Osteoblast (primary cell): ENCODE measurements at places on chromosomes 2 and 18. TPM values are rescaled to one million over a fixed set of nuclear protein-coding genes. Genes with fewer than 3 reads are reported as not detected.
A peak's percentile ranks its signal among the peaks of the same experiment; 100 is the strongest.

- peaks cover 9% of the 10 kb centered on the region for H3K4me1 ChIP-seq
- no peaks in the 10 kb centered on the region for H3K36me3 ChIP-seq
- no peaks in the 10 kb centered on the region for H3K27me3 ChIP-seq
- peak overlapping the region; percentile 95 for H3K4me3 ChIP-seq
These were observed 1.2 kb upstream of the MZT2A start for GRCh38 chr2:131493199-131493968.

GRCh38 chr2:20551945-20552328 lies 99.0 kb downstream of the HS1BP3 start:
- no peaks in the 10 kb centered on the region for H3K27me3 ChIP-seq
- H3K27ac ChIP-seq = no peak overlapping the region
- H3K36me3 ChIP-seq = no peaks in the 10 kb centered on the region
- DNase-seq = peak; percentile 39
- H3K4me1 ChIP-seq = no peaks in the 10 kb centered on the region

Gene PMAIP1
- total RNA-seq = 3.5 and 4.0 TPM in 2 replicates

GRCh38 chr18:70181015-70181414 lies 24.5 kb downstream of the RTTN start:
- H3K4me1 ChIP-seq = peaks cover 31% of the 10 kb centered on the region
- no peak for DNase-seq
- H3K27ac ChIP-seq = peak overlapping the region; percentile 72
- H3K27me3 ChIP-seq = no peaks in the 10 kb centered on the region
- no peaks in the 10 kb centered on the region for H3K36me3 ChIP-seq

Gene RNF25
- 32.4 and 41.6 TPM in 2 replicates for total RNA-seq

DNA sequence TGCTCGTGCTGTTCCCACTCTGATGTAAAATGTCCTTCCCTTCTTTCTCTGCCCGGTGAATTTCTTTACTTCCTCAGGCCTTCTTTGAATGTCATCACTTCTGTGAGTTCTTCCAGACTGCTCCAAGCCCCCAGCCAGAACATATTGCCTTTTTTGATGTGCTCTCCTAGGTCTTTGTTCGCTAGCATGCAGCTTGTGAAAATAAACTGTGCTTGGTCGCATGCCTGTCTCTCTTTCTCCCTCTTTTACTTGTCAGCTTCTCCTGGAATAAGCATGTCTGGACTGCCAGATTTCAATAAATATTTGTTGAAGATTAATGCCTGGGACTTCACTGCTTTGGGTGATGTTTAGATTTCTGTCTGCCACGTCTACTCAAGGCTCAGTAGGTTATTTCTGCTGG lies 82.7 kb upstream of the ARHGAP28 start:
- DNase-seq = no peak
- H3K27ac ChIP-seq = no peak overlapping the region
- H3K4me1 ChIP-seq = no peaks in the 10 kb centered on the region

DNA sequence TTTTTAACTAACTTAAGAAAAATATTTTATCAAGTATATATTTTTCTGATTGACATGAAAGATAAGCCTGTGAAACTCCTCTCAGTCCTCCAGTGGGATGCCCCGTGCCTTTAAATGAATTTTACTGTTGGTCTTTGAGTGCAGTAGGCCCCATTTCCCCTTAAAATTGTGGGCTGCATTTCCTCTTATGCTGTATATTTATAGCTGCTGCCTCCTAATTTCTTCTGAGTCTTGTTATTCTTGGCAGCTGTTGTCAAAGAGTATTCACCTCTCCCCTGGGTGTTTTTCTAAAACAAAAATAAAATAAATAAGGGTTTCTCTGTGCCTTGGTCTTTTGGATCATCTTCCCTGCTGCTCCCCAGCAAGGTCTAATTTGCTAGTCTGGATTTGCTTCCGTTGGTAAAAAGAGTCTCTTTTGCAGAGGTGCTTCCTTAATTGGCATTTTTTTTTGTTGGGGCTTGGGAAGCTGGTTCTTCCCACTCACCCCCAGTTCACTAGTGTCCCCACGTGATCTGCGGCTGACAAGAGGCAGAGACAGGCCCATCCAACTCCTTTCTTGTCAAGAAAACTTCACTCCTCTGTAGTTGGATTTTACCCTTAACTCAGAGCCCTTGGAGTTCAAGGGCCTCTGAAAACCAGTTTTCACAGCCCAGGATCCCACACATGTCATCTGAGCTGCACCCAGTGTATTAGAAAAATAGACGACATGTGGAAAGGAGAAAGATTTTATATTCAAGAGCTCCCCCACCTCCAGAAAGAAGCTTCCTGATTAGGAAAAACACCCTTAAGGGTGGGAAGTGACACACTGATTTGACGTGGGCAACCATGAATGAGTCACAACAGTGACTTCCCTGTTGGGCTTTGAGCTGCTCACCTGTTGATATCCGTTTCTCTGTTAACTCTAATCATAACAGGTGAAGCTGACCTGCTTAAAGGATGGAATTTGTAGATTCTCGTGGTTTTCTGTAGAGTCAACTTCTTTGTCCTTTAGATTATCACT lies 431.5 kb downstream of the DCDC2C start:
- H3K4me3 ChIP-seq = no peak overlapping the region
- no peaks in the 10 kb centered on the region for H3K27me3 ChIP-seq
- H3K4me1 ChIP-seq = no peaks in the 10 kb centered on the region
- H3K27ac ChIP-seq = no peak overlapping the region
- no peak for DNase-seq

- no peak overlapping the region for H3K27ac ChIP-seq
- DNase-seq = no peak
- no peak overlapping the region for H3K4me3 ChIP-seq
These were observed 100.8 kb downstream of the TAF4B start for GRCh38 chr18:26327062-26327461.

GRCh38 chr2:236628256-236628901 lies 58.8 kb downstream of the ACKR3 start:
- no peak overlapping the region for H3K27ac ChIP-seq
- peaks cover 10% of the 10 kb centered on the region for H3K27me3 ChIP-seq
- H3K4me3 ChIP-seq = no peak overlapping the region
- H3K4me1 ChIP-seq = no peaks in the 10 kb centered on the region

GRCh38 chr2:207239754-207240494 lies 74.2 kb upstream of the KLF7 start:
- peak; percentile 67 for DNase-seq
- peak overlapping the region; percentile 94 for H3K27ac ChIP-seq
- no peaks in the 10 kb centered on the region for H3K27me3 ChIP-seq
- peaks cover 35% of the 10 kb centered on the region for H3K4me1 ChIP-seq
- H3K36me3 ChIP-seq = no peaks in the 10 kb centered on the region

DNA sequence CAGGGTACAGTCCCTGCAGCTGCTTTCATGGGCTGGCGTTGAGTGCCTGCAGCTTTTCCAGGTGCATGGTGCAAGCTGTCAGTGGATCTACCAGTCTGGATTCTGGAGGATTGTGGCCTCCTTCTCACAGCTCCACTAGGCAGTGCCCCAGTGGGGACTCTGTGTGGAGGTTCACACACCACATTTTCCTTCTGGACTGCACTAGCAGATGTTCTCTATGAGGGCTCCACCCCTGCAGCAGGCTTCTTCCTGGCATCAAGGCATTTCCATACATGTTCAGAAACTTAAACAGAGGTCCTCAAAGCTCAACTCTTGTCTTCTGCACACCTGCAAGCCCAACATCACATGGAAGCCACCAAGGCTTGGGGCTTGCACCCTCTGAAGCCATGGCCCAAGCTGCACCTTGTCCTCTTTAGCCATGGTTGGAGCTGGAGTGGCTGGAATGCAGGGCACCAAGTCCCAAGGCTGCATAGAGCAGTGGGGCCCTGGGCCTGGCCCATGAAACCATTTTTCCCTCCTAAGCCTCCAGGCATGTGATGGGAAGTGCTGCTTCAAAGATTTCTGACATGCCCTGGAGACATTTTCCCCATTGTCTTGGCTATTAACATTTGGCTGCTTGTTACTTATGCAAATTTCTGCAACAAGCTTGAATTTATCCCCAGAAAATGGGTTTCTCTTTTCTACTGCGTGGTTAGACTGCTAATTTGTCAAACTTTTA lies 250.2 kb upstream of the COPS8 start:
- no peaks in the 10 kb centered on the region for H3K36me3 ChIP-seq
- DNase-seq = no peak
- H3K27me3 ChIP-seq = peaks cover 12% of the 10 kb centered on the region
- no peak overlapping the region for H3K4me3 ChIP-seq

- no peak for DNase-seq
- peaks cover 64% of the 10 kb centered on the region for H3K36me3 ChIP-seq
- no peak overlapping the region for H3K4me3 ChIP-seq
- peaks cover 9% of the 10 kb centered on the region for H3K4me1 ChIP-seq
- no peak overlapping the region for H3K27ac ChIP-seq
- no peaks in the 10 kb centered on the region for H3K27me3 ChIP-seq
These were observed 8.6 kb downstream of the ITPRID2 start for GRCh38 chr2:181900007-181900651.

- H3K4me3 ChIP-seq = no peak overlapping the region
- H3K4me1 ChIP-seq = no peaks in the 10 kb centered on the region
- no peaks in the 10 kb centered on the region for H3K36me3 ChIP-seq
- H3K27me3 ChIP-seq = no peaks in the 10 kb centered on the region
- peak; percentile 54 for DNase-seq
These were observed 31.1 kb upstream of the GPC1 start for GRCh38 chr2:240404174-240404852.

- H3K27ac ChIP-seq = no peak overlapping the region
- H3K4me3 ChIP-seq = no peak overlapping the region
- peaks cover 7% of the 10 kb centered on the region for H3K4me1 ChIP-seq
These were observed 150.5 kb upstream of the HS6ST1 start for GRCh38 chr2:128469203-128469602.

Gene MYCN
- not detected in 2 replicates for total RNA-seq

DNA sequence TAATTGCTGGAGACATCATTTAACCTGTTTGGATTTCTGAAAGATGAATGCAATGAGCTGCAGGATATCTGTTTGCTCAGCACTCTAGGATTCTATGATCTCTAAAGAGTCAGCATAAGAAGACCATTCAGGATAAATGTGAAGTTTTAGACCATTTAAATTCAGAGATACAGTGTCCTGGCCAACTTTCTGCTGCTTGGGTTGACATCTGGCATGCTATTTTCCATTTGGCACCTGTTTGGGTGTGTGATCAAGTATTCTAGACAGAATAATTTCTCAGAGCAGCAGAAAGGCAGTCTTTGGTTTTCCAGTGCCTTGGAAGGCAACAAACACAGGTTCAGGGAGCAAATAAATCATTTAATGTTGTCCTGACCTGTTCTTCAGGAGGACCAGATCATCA lies 144.8 kb upstream of the NDUFV2 start:
- no peaks in the 10 kb centered on the region for H3K36me3 ChIP-seq
- DNase-seq = no peak
- no peak overlapping the region for H3K27ac ChIP-seq

Gene C1GALT1C1L
- 0.72 and 1.2 TPM in 2 replicates for total RNA-seq

Gene GKN1
- total RNA-seq = 0.29 TPM in 1 of 2 replicates, not detected in the other

DNA sequence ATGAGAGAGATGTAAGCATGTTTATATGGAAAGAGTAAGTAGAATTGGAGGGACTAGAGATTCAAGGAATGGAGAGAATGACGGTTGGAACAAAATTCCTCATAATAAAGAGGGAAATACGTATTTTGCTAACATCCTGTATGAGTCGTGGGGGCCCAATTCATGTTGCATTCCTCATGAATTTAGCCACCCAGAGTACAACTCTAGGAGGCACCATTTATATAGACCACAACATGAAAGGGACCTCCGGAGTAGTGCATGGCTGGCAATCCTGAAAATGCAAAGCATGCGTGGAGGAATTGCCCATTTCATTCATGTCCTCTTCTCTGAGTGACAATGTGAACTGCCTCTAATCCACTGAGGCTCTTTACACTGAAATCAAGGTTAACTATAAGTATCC lies 168.2 kb downstream of the ZEB2 start:
- H3K4me1 ChIP-seq = peaks cover 5% of the 10 kb centered on the region
- H3K36me3 ChIP-seq = no peaks in the 10 kb centered on the region
- H3K27me3 ChIP-seq = no peaks in the 10 kb centered on the region
- H3K4me3 ChIP-seq = no peak overlapping the region

Gene HOXD8
- total RNA-seq = 3.3 and 5.6 TPM in 2 replicates

GRCh38 chr18:35862119-35862640 lies 110.3 kb upstream of the RMP24 start:
- H3K36me3 ChIP-seq = no peaks in the 10 kb centered on the region
- no peaks in the 10 kb centered on the region for H3K27me3 ChIP-seq
- H3K4me3 ChIP-seq = no peak overlapping the region
- H3K4me1 ChIP-seq = no peaks in the 10 kb centered on the region

Gene NEU2
- not detected in 2 replicates for total RNA-seq

Gene KCNG3
- under 0.01 TPM in 1 of 2 replicates, not detected in the other for total RNA-seq

Gene ALPG
- not detected in 2 replicates for total RNA-seq

- H3K36me3 ChIP-seq = no peaks in the 10 kb centered on the region
- no peaks in the 10 kb centered on the region for H3K27me3 ChIP-seq
- DNase-seq = no peak
- H3K4me1 ChIP-seq = peaks cover 23% of the 10 kb centered on the region
- H3K4me3 ChIP-seq = no peak overlapping the region
- no peak overlapping the region for H3K27ac ChIP-seq
These were observed 50.1 kb upstream of the WDR75 start for GRCh38 chr2:189391201-189391600.

DNA sequence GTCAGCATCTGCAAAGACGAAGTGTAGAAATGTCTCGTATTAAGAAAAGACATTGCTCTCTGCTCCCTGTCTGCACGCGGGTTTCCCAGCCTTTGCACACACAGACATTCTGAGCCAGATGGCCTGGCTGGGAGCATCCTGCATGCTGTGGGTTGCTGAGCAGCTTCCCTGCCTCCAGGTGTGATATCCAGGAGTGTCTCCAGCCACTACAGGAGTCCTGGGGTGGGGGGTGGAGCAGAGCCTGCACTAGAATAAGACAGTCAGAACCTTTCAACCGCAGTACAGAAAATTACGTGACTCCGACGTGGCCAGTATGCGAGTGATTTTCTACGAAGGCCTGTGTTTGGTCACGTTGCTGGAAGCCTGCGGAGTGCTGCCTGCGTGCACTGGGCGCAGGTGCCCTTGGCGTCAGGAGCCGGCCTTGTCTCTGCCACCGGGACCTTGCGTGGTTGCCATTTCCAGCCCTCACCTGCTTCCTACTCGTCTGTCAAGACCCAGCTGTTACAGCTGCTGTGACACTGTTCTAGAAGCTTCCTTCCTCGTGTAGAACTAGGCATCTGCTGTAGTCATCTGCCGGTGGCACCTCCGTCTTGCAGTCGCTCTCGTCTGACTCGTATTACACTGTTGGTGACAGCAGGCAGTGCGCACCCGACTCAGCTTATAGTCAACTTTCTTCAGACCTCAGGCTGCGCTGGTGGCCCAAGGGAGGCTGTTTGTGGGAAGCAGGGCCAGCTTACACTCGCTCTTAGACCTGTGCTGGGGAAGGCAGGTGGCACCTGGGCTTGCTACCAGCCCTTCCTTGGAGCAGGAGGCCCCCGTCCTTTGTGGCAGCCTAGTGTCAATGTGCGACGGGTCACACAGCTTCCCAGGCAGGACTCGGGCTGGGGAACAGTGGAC lies 11.2 kb downstream of the CTDP1 start:
- H3K36me3 ChIP-seq = no peaks in the 10 kb centered on the region
- H3K4me1 ChIP-seq = no peaks in the 10 kb centered on the region
- peak; percentile 39 for DNase-seq
- H3K27ac ChIP-seq = no peak overlapping the region
- no peak overlapping the region for H3K4me3 ChIP-seq
- no peaks in the 10 kb centered on the region for H3K27me3 ChIP-seq

GRCh38 chr2:239533569-239534316 lies 132.9 kb upstream of the HDAC4 start:
- no peaks in the 10 kb centered on the region for H3K36me3 ChIP-seq
- no peak overlapping the region for H3K27ac ChIP-seq
- no peak for DNase-seq
- H3K4me3 ChIP-seq = no peak overlapping the region
